ENCODE measurements at places on chromosomes 13 and 19.

- no peak for DNase-seq
Measured at GRCh38 chr13:111664696-111665095, 344.3 kb downstream of the TEX29 start.

DNA sequence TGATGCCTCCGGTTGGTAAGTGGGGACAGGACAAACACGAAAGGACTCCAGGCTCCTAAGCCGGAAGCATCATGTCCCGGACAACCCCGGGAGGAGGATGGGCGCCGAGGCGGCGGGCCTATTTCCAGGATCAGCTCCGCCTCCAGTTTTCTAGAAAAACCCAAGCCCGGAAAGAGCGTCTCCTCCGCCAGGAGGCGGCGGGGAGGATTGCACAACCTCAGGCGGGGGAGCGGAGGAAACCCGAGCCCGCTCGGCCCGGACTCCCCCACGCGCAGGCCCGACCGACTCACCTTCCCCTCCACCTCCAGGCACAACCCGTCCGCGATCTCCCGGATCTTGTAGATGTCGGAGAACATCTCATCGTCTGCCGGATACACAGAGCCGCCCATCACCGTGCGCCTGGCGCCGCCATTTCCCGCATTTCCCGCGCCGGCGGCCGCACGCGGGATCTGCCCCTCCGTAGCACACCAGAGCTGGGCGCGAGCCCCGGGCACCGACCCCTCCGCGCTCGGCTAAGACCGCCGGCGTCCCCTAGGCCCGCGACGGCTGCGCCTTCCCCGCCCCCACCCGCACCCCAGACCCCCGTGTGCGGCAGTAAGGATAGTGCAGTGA lies 455 bp downstream of the TPT1 start:
- DNase-seq: peak; percentile 73

GRCh38 chr13:46668302-46668720 lies 115.3 kb downstream of the LRCH1 start:
- no peak for DNase-seq

DNA sequence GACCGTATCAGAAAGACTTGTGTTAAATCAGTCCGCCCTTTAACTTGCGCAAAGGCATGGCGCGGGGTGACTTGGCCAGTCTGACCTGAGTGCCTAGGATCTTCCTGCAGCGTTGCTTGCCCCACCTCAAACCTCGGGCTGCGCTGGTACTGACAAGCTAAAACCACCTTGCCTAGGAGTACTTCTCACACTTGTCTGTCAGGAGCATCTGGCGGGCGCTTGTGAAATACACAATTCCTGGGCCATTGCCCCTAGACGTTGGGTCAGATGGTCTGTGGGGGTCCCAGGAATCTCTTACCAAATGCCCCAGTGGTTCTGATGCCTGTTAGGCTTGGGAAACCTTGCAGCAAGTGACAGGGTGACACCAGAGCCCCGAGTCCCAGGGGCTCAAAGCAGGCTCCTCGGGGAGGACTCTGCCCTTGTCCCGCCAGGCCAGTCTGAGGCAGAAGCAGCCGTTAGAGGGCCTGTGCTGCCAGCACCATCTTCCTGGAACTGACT lies 12.9 kb downstream of the CEBPG start:
- no peak for DNase-seq

GRCh38 chr13:102680842-102681740 lies 13.8 kb downstream of the METTL21C start:
- DNase-seq: no peak

DNA sequence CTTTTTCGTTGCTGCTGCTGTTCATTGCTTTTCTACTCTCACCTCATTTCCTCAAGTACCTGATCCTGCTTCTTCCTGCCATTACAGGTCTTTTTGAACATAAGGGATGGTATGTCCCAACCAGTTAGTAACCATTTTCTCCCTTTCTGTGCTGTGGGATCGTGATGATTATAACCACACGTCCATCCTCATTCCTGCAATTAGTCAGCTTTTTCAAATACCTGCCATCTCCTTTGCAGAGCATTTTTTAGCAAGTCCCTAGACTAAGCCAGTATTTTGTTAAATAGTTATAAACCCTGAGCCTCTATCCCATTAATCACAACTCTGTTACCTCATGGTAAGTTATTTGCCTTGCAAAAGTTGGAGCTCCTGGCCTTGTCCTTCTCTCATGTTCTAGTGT lies 109.2 kb downstream of the FNDC3A start:
- no peak for DNase-seq

- no peak for DNase-seq
Measured at GRCh38 chr13:106159295-106160195, 375.9 kb downstream of the EFNB2 start.

DNA sequence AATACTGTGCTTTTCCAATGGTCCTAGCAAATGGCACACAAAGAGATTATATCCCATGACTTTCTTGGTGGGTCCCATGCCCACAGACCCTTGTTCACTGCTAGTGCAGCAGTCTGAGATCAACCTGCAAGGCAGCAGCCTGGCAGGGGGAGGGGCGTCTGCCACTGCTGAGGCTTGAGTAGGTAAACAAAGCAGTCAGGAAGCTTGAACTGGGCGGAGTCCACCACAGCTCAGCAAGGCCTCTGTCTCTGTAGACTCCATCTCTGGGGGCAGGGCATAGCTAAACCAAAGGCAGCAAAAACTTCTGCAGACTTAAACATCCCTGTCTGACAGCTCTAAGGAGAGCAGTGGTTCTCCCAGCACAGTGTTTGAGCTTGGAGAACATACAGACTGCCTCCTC lies 82.9 kb downstream of the ZNF737 start:
- no peak for DNase-seq

DNA sequence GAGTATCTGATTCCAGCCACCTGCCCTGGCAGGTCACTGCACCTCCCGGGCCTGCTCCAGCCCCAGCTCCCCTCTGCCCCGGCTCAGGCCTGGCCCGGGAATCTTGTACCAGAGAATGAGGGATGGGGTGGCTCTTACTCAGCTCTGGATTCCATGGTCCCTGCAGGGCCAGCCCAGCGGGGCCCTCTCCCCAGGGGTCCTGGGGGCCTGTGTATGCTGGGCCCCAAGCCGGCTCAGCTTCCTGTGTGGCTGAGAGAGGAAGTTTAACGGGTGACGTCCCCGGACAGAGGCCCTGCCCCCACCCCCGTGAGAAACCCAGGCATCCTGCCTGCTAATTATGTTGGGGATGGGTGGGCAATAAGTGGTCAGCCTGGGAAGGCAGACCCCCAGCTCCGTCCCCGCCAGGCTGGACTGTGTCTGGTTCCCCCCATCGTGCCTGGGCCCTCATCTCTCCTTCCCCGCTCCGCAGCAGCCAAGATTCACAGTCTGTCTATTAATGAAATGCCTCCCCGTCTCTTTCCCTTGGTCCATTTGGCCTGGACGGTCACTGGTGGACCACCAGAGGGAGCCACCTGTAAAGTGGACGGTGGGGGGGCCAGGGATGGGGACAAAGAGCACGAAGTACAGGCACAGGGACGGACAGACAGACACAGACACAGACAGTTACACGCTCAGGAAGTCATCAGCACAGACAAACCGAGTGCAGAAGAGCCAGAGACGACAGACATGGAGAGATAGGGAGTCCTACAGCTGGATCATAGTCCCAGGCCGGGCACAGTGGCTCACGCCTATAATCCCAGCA lies at the start of gene DENND1C:
Gene DENND1C, minus strand, starts transcription at position 247 of the 802 bp plus-strand sequence. Its CDS starts 92 bp downstream, at position 155.
- peak; percentile 88 for DNase-seq

- DNase-seq: no peak
Measured at GRCh38 chr13:23323946-23324709, 109.4 kb downstream of the SACS start.

DNA sequence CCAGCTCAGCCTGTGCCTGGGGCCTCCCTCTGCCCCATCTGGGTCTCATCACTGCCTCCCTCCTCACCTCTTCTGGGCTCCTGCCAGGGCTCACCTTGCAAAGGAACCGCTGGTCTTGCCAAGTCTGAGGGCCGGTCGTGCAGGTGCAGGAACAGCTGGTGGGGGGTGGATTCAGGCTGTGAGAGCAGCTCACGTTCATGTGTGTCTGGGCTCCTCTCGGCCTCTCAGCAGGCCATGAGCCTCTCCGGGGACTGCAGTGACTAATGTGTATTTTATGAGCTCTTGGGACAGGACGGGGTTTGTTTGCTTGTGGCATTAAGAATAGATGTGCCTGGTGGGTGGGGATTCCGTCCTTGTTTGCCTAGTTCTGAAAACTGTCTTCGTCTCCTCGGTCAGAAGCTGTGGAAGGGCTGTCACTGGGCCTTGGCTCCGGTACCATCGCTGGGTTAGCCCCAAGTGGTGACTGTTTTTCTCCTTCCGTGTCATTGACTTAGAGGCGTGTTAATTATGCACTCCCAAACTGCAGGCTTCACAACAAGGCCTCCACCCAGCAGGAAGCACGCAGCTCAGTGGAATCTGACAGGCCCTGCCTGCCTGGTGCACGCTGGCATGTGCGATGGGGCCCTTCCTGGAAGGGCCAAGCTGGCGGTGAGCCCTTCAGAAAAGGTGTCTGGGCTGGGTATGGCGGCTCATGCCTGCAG lies 77.6 kb downstream of the KDM4B start:
- no peak for DNase-seq

DNA sequence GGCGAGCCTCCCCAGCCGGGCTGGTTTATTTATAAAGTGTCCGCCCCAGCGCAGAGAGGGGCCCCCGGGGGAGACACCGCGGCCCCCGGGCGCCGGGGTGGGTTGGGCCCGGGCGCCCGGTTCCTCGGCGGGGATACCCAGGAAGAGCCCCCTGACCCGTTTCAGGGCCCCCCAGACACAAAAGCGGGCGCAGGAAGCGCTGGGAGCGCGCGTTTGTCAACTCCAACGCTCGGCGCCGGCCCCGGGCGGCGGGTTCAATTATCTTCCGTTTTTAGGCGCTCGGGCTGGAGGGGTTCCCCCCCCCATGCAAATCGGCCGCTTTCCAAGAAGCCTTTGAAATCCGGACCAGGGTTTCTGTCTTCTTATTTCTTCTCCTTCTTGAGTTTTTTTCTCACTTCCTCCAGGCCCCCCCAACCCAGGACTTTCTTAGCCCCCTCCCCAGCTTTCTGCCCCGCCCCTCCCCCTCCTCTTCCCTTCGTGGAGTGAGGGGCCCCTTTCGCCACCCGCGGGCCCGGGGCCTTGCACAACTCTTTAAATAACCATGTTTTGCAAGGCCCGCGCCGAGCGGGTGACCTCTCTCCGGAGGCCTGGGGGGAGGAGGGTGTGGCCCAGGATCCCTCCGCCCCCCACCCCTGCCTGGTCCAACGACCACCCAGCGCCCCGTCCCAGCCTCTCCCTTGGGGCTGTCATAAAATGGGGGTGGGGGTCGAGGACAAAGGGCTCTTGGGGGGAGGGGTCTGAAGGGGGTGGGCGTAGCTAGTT lies 935 bp downstream of the ARID3A start:
- DNase-seq: peak; percentile 44

DNA sequence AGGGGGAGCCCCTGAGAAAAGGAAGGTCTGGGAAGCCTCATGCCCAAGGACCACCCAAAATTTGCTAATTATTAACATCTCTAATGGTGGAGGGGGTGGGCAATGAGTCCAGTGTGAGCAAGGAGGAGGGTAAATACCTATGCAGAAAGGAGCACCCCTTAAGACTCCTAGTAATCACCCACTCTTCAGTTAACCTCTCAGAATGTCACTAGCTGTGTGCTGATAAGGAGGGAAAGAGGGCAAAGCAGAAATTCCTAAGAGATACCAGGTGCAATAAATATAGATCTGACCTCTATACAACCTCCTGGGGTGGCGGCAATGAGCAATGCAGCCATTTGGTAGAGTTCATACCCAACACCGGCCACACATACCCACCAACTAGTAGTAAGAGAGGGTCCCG lies 12.7 kb upstream of the DPY19L3 start:
- no peak for DNase-seq

DNA sequence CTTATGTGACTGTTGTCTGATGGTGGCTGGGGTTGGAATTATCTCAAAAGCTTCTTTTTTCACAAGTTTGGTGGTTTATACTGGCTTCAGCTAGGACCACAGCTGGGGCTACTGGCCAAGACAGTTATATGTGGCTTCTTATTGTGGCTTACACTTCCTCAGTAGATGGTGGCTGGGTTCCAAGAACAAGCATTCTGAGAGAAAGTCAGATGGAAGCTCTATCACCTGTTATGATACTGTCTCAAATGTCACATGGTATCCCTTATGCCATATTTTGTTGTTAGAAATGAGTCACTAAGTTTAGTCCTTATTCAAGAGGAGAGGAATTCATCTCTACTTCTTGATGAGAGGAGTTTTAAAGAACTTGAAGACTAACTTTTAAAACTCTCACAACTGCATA lies 41.6 kb downstream of the NDFIP2 start:
- no peak for DNase-seq

GRCh38 chr19:6718741-6719539 lies 1.5 kb downstream of the C3 start:
- no peak for DNase-seq

DNA sequence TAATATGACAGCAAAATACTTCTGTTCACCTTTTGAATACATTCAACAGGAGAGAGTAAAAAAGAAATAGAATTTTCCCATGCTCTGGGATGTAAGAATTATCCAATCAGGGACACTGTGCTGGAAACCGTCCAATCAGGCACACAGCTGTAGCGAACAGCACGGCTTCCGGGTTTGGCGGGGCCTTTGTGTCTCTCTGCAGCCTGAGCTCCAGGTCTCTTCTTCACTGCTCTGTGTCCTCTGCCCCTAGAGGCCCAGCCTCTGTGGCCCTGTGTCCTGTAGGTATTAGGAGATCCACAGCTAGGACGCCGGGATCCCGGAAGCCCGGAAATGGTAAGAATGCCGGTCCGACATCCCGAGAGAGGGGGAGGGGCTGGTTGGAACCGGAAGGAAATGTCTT lies 92.7 kb downstream of the ZNF737 start:
- DNase-seq: no peak
